IPS DF 19.7 (cell line): ENCODE measurements at places on chromosomes 5 and 9.

- no peak for DNase-seq
Observed at GRCh38 chr5:153537207-153537606, 46.7 kb downstream of the GRIA1 start.

GRCh38 chr5:100270023-100270771 lies 265.0 kb upstream of the FAM174A start:
- DNase-seq: no peak

DNA sequence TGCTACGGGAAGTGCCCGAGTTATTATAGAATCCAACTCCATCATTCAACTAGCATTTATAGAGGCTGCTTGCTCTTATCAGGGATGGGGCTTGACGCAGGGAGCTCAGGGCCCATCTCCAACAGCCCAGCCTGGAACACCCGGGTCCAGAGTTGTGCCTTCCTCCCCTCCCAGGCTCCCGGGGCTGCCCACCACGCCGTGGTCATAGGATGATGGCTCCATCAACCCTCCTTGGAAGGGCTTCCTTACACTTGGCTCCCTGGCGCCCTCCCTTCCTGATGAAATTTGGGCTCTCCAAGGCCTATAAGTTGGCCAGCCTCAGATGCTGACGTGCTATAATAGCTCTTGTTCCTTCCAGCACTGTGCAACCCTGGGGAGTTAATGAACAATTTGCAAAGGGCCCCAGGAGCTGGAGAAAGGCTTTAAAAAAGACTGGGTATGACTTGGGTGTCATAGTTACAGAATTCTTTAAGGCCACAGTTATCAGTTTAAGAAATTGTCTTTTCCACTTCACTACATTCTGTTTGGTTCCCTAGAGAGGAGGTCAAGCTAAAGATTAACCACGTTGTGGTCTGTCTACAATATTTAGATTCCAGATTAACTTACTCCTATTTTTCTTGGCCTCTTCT lies 42.5 kb upstream of the GADD45G start:
- DNase-seq: no peak

GRCh38 chr5:72543811-72544210 lies 36.6 kb upstream of the ZNF366 start:
- no peak for DNase-seq

DNA sequence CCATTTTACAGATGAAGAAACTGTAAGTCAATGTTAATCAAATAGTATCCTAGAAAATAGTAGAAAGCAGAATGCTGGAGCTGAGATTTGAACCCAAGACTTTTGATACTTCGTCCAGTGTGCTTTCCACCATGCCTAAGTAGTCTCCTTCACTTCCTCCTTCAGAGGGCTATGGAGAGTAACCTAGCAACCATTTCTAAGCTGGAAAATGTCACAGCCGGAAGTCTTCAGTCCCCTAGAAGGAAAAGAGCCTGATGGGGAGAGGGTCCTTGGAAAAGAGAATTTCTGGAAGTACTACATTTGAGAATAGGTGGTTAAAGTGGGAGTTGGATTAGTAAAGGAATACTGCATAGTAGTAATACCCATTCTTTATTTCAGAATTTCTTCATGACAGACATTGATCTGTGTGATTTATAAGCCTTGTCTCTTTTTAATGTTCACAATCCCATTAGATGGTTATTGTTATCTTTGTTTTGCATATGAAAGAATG lies 32.7 kb downstream of the PCDHAC2 start:
- no peak for DNase-seq

- no peak for DNase-seq
Observed at GRCh38 chr9:86942281-86943200, 4.8 kb downstream of the GAS1 start.
